ENCODE measurements at places on chromosomes 2 and 18.

DNA sequence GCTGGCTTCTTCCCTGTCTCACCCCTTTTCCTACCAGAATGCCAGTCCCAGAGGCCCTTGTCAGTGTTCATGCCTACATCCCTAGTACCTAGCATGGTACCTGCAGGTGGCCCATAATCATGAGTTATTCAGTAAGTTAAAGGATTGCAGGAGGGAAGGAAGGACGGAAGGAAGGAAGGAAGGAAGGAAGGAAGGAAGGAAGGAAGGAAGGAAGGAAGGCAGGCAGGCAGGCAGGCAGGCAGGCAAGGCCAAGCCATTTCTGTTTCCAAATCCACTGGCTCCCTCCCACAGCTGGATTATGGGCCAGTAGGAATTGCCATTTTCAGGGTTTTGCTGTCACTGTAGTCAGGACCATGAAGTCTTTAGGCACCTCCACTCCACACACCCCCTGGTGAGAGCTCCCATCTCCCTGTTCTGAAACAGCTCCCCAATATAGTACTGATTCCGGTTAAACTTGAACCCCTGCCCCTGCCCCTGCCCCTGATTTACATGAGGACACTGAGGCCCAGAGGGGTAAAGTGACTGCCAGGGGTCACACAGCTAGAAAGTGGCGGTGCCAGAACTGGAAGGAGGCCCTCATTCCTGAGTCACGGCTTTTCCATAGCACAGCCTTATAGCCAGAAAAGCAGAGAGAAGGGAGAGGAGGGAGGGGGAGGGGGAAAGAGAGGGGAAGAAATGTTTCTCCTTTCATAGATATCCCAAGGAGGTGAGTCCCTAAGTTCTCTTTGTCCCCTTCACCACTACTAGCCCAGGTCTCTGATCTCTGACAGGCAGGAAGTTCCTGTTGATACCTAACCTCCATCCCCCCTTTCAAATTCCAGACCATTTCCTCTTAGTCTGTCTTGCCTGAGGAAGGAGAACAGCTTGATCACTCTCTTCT lies 12.2 kb upstream of the TNS1 start:
- H3K4me3 ChIP-seq, result no peak overlapping the region
- DNase-seq, result no peak
- peaks cover 28% of the 10 kb centered on the region for H3K4me1 ChIP-seq
- H3K27ac ChIP-seq, result no peak overlapping the region
- H3K36me3 ChIP-seq, result no peaks in the 10 kb centered on the region

- no peaks in the 10 kb centered on the region for H3K36me3 ChIP-seq
- H3K27ac ChIP-seq, result no peak overlapping the region
- DNase-seq, result no peak
Measured at GRCh38 chr2:82330155-82330554, 2025.6 kb upstream of the LRRTM1 start.

DNA sequence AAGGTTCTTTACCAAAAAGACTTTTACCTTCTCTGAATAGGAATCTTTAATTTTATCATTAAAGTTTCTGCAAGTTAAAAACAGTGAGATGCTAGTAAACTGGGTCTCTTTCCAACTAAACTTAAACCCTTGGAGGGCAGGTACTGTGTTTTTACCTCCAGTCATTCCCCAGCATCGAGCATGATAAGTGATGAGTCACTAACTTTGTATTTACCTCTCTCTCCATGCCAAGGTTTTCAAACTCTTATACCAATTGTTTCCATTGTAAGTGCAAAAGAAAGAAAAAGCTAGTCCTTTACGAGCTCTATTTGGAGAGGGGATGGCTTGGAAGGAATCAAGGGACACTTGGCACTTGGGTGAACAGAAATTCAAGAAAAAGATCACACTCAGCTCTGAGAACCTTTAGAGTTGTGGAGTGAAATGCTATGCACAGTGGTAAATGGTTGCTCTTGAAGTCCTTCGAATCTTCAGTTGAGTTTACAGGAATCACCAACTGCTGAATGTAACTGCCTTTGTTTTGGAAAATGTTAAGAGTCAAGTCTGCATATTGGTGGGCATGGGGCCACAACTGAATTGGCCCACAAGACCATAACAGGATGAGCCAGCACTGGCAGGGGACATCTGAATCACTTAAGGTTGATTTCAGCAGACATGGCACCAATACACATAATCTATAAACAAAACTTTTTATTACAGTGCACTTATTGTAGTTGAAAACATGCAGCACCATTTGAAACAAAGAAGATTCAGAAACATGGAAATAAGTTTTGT lies 8.3 kb upstream of the RBM43 start:
- H3K27me3 ChIP-seq, result no peaks in the 10 kb centered on the region
- peaks cover 13% of the 10 kb centered on the region for H3K36me3 ChIP-seq
- no peaks in the 10 kb centered on the region for H3K4me1 ChIP-seq

GRCh38 chr18:55706898-55707297 lies 118.9 kb upstream of the TCF4 start:
- H3K4me3 ChIP-seq, result no peak overlapping the region
- no peaks in the 10 kb centered on the region for H3K36me3 ChIP-seq
- no peaks in the 10 kb centered on the region for H3K4me1 ChIP-seq
- H3K27ac ChIP-seq, result no peak overlapping the region
- no peak for DNase-seq

GRCh38 chr2:33670392-33670937 lies 71.4 kb upstream of the FAM98A start:
- no peaks in the 10 kb centered on the region for H3K36me3 ChIP-seq
- H3K4me3 ChIP-seq, result no peak overlapping the region
- H3K4me1 ChIP-seq, result no peaks in the 10 kb centered on the region
- H3K27ac ChIP-seq, result no peak overlapping the region

Data from vagina (tissue), 2 donors.